ENCODE measurements at places on chromosomes 6 and 20.

DNA sequence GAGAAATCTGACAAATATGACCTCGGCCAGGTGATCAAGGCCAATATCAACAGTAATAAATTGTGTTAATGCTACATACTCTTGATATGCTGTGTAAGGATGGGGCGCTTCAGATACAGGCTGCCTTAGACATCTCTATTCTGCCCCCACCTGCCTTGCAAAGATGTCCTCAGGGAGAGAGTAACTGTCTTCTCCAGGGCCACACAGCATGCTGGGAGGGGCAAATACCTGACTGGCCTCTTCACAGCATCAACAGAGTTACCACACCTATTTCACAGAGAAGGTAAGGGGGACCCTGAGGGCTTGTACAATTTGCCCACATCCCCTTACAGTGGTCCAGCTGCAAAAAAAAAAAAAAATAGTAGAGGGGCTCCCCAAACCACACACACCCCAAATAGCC lies 17.2 kb upstream of the KIAA1755 start:
- no peak for DNase-seq

DNA sequence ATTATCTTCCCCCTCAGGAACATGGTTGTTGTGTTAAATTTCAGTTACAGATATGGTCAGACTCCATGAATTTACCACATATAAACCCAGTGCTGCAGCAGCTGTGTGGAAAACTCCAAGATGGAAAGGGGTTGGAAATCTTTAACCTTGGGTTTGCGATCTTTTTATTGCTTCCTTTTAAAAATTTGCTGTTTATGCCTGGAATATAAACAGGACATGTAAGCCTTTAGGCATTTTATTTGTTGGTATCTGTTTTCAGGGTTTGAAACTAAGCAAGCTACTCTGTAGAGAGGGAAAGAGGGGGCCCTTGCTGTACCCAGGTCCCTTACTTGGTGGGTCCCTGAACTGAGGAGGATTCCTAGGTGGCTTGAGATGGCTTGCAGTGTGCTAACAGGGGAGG lies 778 bp downstream of the PKIG start:
- no peak for DNase-seq

- DNase-seq: no peak
These were observed 26.7 kb downstream of the KAT14 start for GRCh38 chr20:18164356-18164755.

DNA sequence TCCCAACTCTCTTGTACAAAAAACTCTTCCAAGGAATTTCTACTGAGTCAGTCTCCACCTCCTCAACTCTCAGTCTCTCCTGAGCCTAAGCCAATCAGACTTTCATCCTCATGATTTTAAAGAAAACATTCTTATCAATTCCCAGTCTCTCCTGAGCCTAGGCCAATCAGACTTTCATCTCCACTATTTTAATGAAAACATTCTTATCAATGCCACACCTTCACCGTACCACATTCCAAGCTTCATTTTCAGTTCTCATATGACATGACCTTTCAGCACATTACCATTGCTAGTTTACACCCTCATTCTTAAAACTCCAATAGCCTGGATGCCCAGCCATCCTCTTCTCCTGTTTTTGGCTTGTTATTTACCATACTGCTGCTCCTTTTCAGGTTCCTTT lies 42.5 kb downstream of the SYNE1 start:
- no peak for DNase-seq

DNA sequence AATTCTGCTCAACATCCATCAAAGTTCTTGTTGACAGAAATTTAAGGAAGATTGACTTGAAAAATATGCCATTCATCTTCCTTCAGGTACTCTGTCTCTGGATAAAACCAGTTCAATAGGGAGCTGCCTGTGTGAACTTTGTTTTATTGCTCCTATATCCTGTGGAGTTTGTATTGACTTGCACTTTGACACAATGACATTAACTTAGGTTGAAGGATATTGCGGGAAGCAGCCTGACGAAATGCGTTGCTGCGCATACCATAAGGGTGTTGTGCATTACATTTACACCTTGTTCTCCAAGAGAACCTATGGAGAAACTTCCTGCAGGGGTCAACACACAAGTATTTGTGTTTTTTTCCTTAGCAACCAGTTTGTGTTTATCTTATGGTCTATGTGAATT lies 185.4 kb upstream of the GRIK2 start:
- no peak for DNase-seq

- DNase-seq: no peak
These were observed 30.5 kb upstream of the AKAP12 start for GRCh38 chr6:151209071-151209831.

- peak; percentile 41 for DNase-seq
These were observed 38.1 kb downstream of the GNAS start for GRCh38 chr20:58890518-58891085.

GRCh38 chr6:160659562-160659961 lies 4.5 kb downstream of the LPA start:
- DNase-seq: no peak

GRCh38 chr6:40719671-40720374 lies 132.7 kb upstream of the LRFN2 start:
- DNase-seq: no peak

GRCh38 chr20:61387204-61387953 lies 135.3 kb downstream of the CDH4 start:
- no peak for DNase-seq

DNA sequence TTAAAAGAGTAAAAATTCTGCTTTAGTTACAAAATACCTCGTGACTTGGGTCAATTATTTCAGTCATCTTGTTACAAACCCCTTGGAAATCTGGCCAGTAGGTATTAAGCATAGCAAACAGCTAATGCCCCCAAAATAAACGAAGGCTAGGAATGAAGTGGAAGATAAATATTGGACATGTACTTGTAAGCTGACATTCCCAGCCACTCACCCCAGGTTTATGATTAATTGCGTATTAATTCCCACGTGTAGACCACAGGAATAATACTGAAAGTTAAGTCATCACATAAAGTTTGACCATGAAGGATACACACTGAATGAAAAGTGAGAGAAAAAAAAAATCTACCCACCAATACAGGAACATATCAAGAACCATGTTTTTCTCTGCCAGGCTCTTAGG lies 936.5 kb upstream of the ADGRB3 start:
- DNase-seq: no peak

DNA sequence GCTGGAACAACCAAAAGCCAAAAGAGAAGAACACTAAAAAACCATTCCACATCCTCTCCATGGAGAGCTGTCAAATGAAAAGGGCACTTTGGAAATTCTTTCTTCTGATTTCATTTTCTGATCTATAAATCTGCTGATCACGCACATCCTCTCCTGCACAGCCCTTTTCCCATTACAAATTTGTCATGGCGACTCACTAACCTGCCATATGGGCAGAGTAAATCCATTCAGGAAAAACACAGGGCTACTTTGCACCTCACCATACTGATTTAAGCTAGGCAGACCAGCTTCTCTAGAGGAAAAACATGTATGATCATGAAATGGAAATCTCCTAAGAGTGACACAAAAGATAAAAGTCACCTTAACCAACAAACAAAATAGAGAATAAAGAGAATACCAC lies 26.0 kb downstream of the TOMM6 start:
- no peak for DNase-seq

GRCh38 chr20:59204165-59204894 lies 40.7 kb downstream of the ZNF831 start:
- no peak for DNase-seq

DNA sequence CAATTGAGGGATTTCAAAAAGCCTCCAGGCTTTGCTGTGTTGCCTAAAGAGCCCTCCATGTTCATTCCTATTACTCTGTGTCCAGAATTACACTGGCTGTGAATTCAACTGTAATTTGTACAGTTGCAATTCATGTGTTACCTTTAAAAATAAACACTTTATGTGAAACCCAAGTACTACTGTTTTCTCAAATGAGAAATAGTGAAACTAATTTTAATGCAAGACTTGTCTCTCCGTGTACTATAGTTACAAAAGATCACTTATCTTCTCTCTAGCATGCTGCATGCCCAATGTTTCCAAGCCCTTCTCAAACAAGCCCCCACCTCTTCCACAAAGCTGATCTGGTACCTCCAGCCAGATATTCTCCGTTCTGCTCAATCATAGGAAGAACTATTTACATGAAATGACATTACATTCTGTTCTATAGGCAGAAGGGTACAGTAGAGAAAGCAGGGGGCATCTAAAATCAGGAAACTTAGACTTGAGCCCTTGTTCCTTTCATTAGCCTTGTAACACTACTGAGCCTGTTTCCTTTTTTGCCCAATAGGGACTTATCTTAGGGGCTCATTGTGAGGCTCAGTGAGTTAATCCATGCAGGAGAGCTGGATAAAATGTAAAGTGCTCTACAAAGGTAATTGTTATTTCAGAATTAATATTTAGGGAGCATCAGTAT lies 12.3 kb upstream of the COL9A1 start:
- no peak for DNase-seq

DNA sequence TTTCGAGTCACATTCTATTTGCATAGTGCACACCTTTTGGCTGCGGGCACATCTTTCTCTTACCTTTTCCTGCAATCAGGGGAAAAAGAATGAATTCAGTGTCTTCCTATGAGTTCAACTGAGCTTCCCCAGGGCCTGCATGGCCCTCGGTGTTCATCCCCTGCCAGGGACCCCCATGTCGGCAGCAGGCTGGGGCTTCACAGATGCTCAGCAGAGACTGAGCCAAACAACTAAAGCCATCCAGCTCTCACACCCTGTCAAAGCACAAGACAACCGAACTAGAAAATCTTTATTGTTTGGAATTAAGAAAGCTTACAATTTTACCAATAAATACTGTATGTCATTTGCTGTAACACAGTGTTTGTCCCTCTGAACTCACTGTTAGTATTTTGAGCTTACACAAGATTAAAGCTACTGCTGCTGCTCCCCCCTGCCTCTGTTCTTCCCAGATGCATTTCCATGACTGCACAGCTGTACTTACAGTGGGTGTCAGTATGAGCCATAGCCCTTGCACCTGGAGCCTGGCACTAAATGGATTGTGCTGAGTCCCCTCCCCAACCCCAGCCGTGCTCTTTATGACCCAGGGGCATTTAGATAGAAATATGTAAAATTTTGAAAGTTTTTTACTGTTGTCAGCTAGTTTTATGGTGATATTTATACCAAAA lies 205.8 kb downstream of the TMEM242 start:
- no peak for DNase-seq

DNA sequence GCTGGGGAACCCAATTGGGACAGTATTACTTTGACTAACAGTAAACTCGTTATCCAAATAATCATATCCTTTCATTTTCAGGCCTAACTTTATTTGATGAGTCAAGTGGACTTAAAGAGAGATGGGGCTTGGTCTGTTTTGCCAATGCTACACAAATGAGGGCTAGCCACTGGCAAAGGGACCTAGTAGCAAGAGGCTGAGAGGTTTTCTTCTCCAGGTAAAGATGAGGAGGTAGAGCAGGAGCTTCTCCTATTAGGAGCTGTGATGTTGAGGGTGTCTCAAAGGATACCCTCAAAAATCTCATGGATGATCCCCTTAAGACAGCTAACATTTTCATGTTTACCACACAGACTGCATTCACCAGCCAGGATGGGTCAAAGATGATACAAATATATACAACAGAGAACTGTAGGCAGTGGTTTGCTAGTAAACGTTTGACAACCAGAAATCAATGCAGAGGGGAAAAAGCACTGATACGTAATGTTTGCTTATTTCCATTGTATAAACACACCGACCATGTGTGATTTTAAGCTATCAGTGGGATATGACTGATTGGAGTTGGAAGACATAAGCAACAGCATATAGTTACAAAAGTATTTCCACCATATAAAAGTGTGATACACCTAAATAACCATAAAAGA lies 153.3 kb downstream of the IBTK start:
- no peak for DNase-seq

DNA sequence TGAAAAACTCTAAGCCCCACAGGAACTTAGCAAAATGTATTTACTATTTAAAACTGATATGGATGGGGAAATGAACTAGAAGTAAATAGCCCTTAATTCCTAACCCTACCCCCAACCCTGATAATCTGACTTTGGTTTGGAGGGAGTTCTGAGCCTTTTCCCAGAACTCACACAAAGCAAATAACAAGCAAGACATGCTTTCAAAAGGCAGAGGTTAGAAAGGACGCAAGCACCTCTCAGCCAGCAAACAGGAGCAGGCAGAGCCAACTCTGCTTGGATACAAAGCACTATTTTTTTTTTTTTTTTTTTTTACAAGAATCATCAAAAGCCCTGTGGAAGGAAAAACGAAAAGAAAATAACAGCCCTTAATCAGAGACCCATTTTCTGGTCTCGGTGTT lies 58.7 kb downstream of the SLC22A23 start:
- DNase-seq: no peak

GRCh38 chr6:20565342-20565741 lies 31.1 kb downstream of the CDKAL1 start:
- DNase-seq: no peak

GRCh38 chr6:89002523-89002922 lies 39.1 kb upstream of the RNGTT start:
- DNase-seq: no peak

DNA sequence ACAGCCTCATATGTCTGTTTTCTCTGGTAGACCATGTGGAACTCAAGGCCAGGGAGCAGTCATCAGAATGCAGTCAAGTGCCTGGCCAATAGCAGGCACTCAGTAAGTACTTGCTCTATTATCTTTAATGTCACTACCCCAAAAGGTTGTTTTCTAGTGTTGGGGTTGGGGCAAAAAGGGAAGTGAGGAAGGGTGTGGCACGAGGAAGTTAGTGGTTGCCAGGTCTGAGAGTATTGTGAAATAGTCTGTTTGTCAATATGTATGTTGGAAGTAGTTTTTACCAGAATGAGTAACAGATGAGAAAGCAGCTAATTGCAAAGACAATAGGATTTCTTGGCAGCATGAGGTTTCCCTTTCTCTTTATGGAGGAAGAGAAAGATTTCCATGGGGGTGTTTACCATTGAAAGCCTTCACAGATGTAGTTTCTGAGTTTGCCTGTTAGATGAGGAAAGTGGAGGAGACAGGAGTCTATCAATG lies 59.5 kb upstream of the ARMH2 start:
- DNase-seq: no peak

DNA sequence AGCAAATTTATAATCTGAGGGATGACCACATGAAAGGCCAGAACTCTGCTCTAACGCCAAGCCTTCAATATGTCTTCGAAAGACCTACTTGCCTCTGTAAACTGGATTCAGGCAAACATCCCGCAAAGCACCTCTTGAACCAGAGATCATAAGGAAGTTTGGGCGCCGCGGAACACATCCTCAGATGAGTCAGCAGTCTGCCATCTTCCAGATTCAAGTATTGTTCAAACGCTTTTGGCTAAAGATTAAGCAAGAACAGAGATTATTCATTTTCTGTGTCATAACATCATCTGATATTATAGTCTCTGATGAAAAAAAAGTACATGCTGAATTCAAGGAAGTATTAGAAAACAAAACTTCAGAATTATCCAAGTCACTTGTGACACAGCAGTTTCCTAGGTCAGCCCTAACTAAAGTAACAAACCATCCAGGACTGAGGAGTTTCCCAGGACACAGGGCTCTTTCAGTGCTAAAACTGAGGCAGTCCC lies 20.8 kb downstream of the TBC1D7 start:
- DNase-seq: no peak

GRCh38 chr20:18030020-18030419 lies 27.7 kb downstream of the OVOL2 start:
- no peak for DNase-seq

DNA sequence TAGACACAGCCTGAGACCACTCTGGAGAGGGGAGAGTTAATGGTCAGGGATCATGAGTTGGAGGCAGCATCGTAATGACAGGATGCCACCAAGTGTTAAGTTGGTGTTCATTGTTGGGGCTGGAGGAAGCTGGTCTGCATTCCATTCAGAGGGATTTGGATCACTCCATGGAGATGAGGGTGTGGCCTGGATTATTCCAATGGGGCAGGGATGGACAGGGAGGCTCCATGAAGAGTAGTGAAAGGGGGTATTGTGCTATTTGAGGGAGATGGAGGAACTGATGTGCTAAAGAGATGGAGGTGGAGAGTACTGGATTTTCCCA lies 1.1 kb downstream of the SAPCD1 start:
- DNase-seq: no peak

Measured in effector memory CD4-positive, alpha-beta T cell (primary cell).